ENCODE measurements at places on chromosomes 2 and 18.

GRCh38 chr2:86026744-86027065, 79.0 kb downstream of the POLR1A start:
- ATAC-seq, result no peak

- ATAC-seq, result no peak
Observed at GRCh38 chr18:76874642-76875389, 52.5 kb downstream of the ZNF236 start.

- ATAC-seq, result no peak
Observed at GRCh38 chr18:6219116-6219717, 195.5 kb downstream of the L3MBTL4 start.

- no peak for ATAC-seq
Observed at GRCh38 chr2:126906781-126907180, 8.1 kb downstream of the TEX51 start.

- ATAC-seq, result no peak
Observed at GRCh38 chr18:54995421-54996143, 36.3 kb upstream of the CCDC68 start.

DNA sequence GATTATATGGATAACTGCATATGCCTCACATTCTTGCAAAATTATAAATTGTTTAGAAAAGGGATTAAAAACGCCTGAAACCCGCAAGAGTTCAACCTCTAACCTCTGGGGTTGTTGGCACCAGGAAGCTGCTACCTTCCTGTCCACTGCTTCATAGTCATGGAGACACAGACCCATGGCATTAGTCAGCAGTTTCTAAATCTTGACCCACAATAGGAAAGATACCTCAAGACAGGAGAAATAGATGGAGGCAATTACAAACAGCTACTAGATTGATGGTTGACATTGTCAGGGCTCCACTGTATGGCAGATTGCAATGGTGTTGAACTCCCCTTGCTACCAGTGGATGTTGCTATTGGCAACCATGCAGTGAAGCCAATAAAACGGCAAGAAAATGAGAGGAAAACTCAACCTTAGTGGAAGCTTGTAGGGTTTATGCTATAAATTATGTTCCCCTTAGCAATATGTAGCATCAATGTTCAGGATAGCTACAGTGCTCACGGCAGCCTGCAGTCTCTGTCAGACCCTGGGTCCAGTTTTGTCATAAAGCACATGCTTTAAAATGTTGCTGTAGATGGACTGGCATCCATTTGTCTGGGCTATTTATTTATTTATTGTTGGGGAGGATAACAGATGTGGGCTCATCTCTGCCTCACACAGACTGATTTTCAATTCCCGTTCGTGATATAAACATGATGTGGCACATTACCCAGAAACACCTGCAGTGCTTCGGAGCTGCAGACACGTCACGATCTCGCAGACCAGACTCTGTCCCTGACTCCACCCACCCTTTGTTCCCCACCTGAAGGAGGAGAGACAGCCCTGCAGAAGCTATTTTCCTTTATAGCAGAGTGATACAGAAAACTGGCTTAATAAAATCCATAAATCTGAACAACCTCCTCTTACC, 233.4 kb downstream of the AGPS start:
- ATAC-seq, result peak; percentile 69

DNA sequence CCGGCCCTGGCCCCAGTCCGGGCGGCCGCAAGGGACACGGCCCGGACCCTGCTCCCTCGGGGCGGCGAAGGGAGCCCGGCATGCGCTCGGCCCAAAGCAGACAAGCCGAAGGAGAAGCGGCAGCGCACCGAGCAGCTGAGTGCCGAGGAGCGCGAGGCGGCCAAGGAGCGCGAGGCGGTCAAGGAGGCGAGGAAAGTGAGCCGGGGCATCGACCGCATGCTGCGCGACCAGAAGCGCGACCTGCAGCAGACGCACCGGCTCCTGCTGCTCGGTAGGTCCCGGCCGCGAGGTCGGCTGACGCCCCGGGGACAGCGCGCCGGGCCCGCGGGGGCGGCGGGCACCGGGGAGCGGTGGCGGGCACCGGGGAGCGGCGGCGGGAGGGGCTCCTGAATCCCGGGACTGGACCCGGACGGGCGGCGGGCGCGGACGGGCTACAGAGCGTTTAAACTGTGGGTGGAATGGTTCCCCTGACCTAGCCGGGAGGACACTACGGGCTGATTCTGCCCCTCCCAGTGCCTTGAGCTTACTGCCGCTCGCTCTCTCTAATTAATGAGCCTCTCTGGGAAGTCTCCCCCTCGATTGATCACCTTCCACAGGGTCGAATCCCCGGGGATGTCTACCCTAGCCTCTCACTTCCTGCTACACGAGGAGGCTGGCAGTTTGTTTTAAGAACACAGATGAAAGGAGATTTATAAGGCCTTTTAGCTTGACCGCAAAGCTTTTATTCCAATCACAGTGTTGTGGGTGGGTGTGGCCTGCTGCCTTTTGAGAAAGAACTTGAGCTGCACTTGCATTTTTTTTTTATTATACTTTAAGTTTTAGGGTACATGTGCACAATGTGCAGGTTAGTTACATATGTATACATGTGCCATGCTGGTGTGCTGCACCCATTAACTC, 853 bp downstream of the GNAL start:
- peak; percentile 68 for ATAC-seq

DNA sequence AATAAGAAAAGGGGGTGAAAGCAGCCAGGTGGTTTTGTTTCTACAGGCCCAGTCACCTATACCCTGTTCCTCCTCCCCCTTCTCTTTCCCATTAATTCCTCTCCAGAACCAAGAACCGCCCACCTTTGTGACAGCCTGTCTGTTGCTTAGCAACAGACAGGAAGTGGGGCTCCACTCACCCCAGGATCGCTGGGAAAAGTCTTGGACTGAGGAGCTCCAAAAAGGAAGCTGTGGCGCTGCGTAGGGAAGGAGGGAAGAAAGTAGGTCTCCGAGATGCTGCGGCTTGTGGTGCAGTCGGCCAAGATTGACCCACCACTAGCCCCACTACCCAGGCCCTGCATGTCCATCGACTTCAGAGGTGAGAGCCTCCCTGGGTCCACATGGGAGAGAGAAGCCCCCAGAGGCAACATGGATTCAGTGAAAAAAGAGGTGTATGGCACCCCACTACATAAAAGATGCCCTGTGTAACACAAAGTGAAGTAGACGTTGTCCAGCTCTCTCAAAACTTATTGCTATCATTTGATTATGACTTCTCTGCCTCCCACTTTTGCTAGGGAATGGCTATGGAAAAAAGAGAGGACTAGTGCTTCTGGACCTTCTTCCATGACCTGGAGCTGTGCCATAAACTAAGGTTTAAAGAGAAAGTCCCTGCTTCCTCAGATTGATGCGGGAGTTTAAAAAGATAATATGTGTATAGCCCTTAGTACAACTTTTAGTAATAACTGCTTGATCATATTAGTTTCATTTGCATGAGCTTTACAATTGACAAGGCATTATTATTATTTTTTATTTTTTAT, at the start of gene FER1L5:
Gene FER1L5, plus strand, starts transcription at position 201 of the 797 bp plus-strand sequence. Its CDS starts 73 bp downstream, at position 274.
- ATAC-seq, result no peak

- ATAC-seq, result no peak
Observed at GRCh38 chr2:21194858-21195271, 71.1 kb downstream of the TDRD15 start.

DNA sequence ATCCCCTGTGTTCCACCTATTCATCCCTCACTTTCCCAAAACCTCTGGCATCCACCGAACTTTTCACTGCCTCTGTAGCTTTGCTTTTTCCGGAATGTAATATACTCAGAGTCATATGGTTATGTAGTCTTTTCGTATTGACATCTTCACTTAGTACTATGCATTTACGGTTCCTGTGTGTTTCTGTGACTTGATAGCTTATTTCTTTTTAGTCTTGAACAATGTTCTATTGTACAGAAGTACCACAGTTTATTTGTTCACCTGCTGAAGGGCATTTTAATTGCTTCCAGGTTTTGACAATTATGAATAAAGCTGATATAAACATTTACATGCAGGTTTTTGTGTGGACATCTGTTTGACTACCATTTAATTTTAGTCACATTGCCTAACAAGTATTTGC, 154.7 kb upstream of the DOK6 start:
- no peak for ATAC-seq

DNA sequence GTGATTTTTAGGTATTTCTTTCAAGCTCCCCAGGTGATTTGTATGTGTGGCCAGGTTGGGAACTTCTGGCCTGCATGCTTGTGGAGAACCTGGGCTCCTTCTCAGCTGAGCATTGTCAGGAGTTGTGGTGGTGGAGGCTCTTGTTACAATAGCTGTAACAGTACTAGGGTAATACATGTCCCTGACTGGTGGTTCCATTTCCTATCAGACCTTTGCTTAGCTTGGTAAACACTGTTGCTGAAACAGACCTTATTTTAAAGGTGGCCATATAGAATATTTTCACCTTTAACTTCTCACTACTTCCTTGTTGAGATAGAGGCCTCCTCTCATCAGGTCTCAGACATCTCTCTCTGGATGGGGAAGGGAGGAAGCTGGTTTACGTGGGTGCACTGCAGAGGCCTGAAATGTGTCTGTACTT, 79.2 kb downstream of the SETBP1 start:
- ATAC-seq, result peak; percentile 78

- ATAC-seq, result peak; percentile 27
Observed at GRCh38 chr2:140597836-140598235, 1533.0 kb downstream of the LRP1B start.

GRCh38 chr2:30165617-30166016, 18.8 kb downstream of the YPEL5 start:
- no peak for ATAC-seq

- ATAC-seq, result no peak
Observed at GRCh38 chr2:212254339-212254738, 284.3 kb downstream of the ERBB4 start.

GRCh38 chr2:136010126-136010525, 24.7 kb upstream of the DARS1 start:
- ATAC-seq, result no peak

- no peak for ATAC-seq
Observed at GRCh38 chr18:32438173-32438572, 32.5 kb downstream of the GAREM1 start.

DNA sequence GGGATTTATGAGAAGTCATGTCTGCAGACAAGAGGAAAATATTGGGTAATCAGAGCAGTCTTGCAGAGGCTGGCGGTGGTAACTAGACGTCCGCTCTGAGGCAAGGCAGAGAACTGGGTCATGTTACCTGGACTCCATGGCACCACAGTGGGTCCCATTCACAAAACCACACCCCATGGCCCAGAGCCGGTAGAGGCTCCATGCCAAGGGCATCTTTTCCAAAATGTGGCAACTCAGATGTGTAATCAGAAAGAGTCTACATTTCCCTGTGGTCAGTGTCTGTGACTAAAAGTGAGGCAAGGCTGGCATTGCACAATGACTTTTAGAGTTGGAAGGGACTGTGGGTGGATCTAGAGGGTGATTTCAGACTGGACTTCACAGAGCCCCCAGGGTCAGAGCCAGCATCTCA, 113.1 kb downstream of the MREG start:
- ATAC-seq, result no peak

GRCh38 chr2:21055879-21056790, 12.3 kb upstream of the APOB start:
- no peak for ATAC-seq

GRCh38 chr2:180222644-180223043, 215.5 kb upstream of the CWC22 start:
- ATAC-seq, result no peak

- no peak for ATAC-seq
Observed at GRCh38 chr2:174399171-174399570, 3.6 kb downstream of the SCRN3 start.

DNA sequence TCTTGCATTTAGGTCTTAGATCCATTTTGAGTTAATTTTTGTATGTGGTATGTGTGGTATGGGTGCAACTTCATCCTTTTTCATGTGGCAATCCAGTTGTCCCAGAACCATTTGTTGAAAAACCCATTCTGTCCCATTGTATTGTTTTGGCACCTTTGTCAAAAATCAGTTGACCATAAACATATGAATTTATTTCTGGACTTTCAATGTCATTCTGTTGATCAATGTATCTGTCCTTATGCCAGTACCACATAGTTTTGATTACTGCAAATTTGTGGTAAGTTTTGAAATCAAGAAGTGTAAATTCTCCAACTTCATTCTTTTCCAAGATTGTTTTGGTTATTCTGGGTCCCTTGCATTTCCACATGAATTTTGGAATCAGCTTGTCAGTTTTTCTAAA, 16.6 kb upstream of the ZNF396 start:
- no peak for ATAC-seq

DNA sequence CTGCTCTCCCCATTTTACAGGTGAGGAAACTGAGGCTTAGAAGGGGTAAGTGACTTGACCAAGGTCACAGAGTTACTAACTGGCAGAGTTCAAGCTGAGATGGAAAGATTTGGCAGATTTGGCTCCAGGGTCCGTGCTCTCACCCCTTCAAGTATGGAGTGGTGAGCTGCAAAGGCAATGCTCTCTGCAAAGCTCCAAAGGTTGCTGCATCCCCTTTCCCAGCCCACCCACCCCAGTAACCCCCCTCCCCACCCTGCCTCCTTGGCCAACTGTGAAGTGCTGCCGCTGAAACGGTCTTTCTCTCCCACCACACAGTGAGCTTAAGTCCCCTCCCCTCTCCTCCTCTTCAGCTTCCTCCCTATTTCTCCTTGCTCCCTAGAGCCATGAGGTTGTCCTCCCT, 152.8 kb downstream of the CAPN13 start:
- ATAC-seq, result no peak

GRCh38 chr2:133044556-133044955, 374.6 kb upstream of the LYPD1 start:
- no peak for ATAC-seq

DNA sequence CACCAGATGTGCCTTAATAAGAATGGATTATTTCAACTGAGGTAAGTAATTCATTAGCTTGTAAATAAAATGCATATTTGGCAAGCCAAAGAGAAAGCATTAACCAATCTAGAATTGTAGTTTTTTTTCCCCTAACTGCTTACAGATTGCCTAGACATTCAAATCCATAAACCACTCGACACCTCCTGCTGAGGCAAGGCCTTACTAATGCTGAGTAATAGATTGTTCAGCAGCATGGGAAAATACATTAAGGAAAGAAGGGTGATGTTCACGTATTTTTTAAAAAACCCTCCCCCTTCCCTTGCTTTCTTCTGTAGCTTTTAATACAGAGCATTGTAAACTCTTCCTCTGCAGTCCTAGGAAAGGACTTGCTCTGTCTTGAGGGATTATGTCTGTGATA, 17.0 kb upstream of the LINC00305 start:
- no peak for ATAC-seq

- no peak for ATAC-seq
Observed at GRCh38 chr18:71223486-71223885, 934.6 kb downstream of the SOCS6 start.

DNA sequence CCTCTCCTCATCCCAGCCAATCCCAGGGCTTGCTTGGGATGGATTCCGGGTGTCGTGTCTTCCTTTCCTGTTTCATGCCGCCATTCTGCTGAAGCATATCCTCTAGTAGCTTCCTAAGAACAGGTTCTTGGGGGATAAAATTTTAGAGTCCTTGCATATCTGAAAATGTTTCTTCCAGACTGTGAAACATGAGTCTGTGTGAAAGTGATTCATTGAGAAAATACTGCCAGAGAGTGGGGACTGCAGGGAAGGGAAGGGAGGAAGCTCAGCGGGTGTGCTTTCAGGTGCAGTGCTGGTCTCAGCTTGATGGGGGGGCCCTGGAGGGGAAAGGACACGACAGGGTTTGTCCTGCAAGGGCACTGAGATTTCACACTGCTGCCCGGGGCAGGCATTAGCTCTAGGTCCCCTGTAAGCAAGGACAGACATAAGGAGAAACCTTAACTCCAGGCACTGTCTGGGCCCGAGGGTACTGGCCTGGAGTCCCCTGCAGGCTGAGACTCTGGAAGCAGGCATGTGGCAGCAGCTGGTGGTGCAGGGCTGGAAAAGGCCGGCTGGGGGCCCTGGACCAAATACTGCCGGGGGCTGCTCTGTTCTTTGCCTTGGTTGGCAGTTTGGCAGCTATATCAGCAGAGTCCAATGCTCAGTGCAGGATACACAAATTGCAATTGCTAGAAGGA, 97.6 kb upstream of the HS6ST1 start:
- ATAC-seq, result no peak
